ENCODE measurements at places on chromosomes 3 and 15.

GRCh38 chr3:13705051-13705450 lies 156.1 kb downstream of the FBLN2 start:
- no peak for DNase-seq

DNA sequence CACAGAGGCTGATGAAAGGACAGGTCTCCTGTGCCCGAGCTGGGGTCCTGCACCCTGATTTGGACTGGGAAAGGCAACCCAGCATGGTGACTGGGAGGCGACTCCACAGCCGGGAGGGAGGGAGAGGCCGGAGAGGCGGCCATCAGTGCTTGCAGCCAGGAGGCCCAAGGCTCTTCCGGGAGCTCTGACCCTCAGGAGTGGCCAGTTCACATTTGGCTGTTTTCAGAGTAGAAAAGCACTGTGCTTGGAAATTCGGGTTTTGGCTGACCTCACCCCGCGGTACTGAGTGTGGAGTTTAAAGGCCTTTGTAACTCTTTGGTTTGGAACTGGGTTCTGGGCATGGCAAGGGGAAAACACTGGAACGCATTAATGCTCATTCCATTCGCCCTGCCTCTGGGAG lies 31.9 kb downstream of the SMAD6 start:
- no peak for DNase-seq

- DNase-seq = no peak
Observed at GRCh38 chr3:23404246-23404645, 201.1 kb downstream of the UBE2E2 start.

- DNase-seq = no peak
Observed at GRCh38 chr3:157094301-157094700, 65.6 kb downstream of the CCNL1 start.

GRCh38 chr15:59543721-59544547 lies 67.6 kb upstream of the GCNT3 start:
- DNase-seq = no peak

DNA sequence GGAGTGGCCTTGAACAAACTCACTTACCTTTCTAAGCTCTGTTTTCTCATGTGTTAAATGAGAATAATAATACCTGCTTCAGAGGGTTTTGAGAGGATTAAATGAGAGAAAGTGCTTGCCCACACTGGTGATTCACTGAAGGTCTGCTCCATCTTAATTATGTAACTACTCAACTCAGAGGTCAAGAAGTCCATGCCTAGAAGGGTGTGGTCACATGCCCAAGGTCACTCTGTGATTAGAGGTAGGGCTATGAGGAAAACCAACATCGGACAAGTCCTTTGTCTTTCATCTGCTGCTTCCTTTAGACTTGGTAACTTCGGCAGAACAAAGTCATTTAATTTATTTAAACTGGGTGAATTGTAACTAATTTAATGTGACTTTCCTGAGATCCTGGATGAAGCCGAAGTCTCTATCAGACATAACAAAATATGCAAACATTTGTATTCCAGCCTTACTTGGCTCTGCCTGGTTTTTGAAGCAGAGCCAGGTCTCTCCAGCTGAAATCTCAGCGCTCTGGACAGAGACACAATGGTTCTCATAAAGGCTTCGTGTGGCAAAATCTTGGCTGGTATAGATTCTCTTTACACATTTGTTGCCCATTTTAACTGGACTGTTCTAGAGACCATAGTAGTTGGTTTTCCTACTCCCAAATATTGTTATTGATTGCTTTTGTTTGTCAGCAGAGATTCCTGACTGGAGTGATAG lies 3.0 kb downstream of the CHRNA7 start:
- DNase-seq = no peak

DNA sequence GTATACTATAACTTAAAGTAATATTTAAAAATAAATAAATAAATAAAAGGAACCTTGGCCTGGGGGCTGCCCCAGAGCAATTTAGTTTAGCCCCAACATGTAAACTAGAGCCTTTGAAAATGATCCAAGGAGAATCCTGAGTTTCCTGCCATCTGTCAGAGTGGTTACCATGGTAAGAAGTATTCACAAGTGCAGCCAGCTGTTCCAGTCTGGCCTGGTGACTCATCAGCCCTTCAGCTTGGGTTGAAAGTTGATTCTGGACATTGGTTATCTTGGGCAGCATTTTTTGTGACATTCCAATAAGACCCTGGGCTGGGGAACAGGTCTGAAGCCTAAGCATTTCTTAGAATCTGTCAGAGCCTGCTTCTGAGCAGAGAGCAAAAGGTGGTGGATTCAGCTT lies 72.7 kb upstream of the LRTM1 start:
- DNase-seq = peak; percentile 25

GRCh38 chr3:52694528-52695189 lies 8.8 kb downstream of the GNL3 start:
- no peak for DNase-seq

DNA sequence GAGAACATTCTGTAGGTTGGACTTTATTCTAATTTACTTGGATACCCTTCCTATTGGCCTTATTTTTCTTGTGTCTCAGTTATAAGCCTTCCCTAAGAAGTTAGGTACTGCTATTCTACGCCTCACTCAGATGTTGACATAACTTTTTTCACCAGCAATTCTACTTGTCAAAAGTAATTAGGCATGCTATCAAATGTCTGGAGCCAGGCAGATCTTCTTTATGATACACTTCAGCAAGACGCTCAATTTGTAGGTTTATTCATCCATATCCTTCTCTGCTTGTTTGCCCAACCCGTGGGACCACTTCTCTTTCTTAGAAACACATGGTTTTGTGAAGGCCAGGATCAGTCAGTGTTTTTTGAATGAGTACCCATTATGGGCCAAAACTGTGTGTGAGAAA lies 36.2 kb upstream of the COL8A1 start:
- DNase-seq = no peak

GRCh38 chr15:92407916-92408315 lies 14.2 kb downstream of the ST8SIA2 start:
- no peak for DNase-seq

- no peak for DNase-seq
Observed at GRCh38 chr3:11543948-11544387, 99.7 kb downstream of the VGLL4 start.

DNA sequence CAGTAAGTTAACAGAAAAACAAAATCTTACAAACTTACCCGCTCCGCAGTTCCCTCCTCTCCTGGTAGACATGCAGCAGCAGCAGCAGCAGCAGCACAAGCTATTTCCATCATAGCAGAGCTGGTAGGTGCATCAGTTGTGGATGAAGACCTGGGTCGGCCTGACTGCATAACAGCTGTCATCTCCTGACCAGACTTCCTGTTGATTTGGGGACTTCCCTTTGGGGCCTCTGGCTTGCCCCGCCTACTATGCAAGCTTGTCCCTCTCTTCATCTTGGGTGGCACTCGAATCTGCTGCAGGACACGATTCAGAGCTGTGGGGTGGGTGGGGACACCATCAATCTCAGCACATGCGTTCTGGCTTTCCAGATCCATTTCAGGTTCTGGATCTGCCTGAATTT lies 65.7 kb downstream of the TMCC1 start:
- no peak for DNase-seq

GRCh38 chr3:144181062-144181461 lies 209.4 kb downstream of the DIPK2A start:
- DNase-seq = no peak

Measured in D721Med (cell line).